ENCODE measurements at places on chromosomes 1 and 21.

- DNase-seq, result no peak
These were observed 163.3 kb downstream of the NRIP1 start for GRCh38 chr21:14901482-14901958.

DNA sequence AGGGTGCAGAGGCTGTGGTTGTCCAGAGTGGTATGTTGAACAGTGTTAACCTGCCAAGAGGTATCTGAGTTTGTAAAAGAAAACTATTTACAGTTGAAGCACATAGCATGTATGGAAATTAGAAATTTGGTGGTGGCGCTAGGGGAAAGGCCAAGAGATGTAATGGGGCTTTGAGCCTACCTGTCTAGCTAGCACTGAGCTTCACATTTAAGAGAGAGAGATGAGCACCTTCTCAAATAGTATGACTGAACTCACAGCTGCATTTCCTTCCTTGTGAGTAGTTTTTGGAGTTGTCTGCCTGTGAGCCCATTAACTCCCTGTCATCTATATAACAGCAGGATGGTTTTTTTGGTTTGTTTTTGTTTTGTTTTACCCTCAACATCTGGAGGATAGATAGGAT is 4.0 kb downstream of the CLIC4 start:
- no peak for DNase-seq

DNA sequence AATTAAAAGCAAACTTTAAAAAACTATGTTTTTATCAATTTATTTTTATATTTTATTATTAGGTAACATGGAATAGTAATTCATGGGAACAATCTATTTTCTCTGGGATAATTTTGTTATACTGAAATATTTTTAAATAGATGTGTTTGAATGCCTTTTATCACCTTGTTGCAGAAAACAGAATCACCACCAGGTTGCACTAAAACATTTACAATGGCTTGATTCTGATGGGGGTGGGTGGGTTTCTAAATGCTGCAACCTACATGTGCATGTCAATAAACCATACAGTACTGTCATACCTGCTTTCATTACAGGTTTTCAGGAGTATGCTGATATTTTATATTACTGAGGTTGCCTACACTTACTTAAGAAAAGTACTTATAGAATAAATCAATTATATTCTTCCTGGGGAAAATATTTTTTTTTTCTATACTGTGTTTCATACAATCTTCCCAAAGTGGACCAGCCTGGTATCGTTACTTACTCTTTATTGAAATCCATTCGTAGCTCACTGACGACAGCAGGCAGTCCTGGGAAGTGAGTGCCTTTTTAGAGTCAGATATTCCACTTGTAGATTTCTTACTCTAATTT is 132.8 kb downstream of the PTPRC start:
- DNase-seq, result no peak

DNA sequence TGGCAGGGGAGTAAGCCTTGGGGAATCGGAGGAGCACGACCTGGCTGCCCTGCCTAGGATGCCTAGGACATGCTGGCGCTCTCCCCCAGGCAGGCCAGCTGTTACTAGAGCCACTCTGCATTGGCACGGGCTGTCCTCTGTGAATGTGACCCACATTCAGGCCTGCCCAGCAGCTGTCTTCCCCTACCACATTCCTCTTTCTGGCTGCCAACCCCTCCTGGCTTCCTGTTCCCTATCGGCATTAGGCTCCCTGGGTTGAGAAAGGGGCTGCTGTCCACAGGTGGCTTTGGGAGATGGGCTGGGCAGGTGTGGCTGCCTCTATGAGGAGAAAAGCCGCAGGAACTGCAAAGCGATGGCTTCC is 2.3 kb upstream of the NFASC start:
- no peak for DNase-seq

- no peak for DNase-seq
These were observed 14.3 kb downstream of the NHLH2 start for GRCh38 chr1:115826628-115827027.

DNA sequence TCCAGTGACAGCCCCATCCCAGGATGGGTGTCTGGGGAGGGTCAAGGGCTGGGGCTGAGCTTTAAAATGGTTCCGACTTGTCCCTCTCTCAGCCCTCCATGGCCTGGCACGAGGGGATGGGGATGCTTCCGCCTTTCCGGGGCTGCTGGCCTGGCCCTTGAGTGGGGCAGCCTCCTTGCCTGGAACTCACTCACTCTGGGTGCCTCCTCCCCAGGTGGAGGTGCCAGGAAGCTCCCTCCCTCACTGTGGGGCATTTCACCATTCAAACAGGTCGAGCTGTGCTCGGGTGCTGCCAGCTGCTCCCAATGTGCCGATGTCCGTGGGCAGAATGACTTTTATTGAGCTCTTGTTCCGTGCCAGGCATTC is 24.2 kb downstream of the PCSK9 start:
- no peak for DNase-seq

DNA sequence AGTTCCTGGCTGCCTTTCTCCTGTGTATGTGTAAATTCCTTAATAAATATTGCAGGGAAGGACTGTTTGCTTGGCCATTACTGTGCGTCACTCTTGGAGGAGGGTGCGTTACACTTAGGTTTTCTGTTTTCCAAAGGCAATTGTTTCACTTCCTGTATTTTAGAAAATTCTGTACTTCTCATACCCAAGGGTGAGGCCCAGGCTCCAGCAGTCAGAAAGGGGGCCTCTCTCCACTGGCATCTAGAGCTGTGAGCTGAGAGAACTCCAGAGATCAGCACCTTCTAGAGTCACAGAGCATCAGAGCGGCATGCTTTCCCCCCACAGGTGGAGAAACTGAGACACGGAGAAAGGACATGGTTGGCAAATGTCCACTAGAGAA is 27.0 kb upstream of the ZFP69B start:
- DNase-seq, result no peak

- DNase-seq, result peak; percentile 47
These were observed at the start of gene RUNX1 for GRCh38 chr21:35048706-35049617. Gene RUNX1, minus strand, starts transcription at chr21:35049302.

- no peak for DNase-seq
These were observed 2164.2 kb downstream of the NCAM2 start for GRCh38 chr21:23162198-23162946.

DNA sequence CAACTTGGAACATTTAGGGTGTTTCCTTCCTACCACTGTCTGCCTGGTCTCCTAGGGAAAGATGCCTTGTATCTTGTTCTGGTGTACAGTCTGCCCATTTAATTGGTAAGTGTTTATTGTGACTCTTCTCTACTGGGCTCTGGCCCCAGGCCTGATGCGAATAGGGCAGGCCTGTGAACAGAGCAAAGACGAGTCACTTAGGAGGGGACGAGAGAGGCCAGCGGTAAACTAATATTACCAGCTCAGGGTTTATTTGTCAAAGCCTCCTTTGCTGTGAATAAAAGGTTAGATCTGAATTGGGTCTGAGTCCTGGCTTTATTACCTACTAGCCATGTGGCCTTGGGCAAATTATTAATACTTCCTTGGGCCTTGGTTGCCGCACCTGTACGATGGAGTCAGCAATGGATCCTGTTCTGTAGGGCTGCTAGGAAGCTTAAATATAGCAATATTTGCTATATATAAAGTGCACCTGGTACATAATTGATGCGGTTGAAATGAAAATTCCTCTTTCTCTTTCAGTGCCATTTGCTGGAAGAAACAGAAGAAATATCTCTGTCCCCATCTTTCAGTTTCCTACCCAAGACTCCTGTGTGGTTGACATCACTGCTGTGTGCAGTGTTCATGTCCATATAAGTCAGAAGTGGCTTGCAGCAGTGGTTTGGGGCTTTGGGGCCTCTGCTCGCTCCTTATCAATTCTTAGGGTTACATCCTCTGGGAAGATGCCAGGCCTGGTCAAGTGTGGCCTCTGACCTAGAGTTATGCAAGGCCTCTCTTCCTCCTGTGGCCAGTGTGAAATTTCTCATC is 32.4 kb downstream of the MAPKAPK2 start:
- DNase-seq, result no peak

- peak; percentile 24 for DNase-seq
These were observed 486 bp downstream of the NIPAL3 start for GRCh38 chr1:24415910-24416665.

GRCh38 chr1:220164116-220164515 is 70.2 kb downstream of the IARS2 start:
- no peak for DNase-seq

- no peak for DNase-seq
These were observed 138.4 kb upstream of the IPO9 start for GRCh38 chr1:201690528-201690927.

DNA sequence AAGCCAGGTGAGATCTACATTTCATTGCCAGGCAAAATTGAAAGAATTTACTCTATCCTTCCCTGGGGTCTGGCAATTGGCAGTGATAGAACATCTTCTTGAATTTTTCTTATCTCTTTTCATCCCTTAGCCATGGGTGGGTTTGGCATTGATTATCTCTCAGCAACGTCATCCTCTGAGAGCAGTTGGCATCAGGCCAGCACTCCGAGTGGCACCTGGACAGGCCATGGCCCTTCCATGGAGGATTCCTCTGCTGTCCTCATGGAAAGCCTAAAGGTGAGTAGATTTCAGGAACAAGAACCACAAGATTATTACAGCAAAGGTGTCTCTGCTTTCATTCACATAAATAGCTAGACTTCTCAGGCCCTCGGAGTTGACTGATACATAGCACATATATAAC is 39.3 kb downstream of the NCF2 start:
- peak; percentile 14 for DNase-seq

DNA sequence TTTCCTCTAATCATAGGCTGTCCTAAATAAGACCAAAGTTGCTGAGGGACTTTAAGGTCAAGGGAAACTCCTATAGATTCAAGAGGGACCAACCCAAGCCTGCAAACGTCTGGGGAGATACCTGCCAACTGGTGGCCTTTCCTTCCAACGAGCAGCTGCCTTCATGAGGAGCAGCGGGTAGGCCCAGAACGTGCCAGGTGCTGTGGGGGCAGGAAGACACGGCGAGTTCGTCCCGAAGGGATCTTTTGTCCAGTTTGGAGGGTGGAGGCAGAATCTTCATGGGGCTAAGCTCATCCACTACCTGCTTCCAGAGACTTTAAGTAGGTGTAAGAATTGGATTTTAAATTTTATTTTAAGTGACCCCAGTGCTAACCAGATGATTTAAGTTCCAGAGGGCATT is 26.0 kb upstream of the SLC26A9 start:
- no peak for DNase-seq

DNA sequence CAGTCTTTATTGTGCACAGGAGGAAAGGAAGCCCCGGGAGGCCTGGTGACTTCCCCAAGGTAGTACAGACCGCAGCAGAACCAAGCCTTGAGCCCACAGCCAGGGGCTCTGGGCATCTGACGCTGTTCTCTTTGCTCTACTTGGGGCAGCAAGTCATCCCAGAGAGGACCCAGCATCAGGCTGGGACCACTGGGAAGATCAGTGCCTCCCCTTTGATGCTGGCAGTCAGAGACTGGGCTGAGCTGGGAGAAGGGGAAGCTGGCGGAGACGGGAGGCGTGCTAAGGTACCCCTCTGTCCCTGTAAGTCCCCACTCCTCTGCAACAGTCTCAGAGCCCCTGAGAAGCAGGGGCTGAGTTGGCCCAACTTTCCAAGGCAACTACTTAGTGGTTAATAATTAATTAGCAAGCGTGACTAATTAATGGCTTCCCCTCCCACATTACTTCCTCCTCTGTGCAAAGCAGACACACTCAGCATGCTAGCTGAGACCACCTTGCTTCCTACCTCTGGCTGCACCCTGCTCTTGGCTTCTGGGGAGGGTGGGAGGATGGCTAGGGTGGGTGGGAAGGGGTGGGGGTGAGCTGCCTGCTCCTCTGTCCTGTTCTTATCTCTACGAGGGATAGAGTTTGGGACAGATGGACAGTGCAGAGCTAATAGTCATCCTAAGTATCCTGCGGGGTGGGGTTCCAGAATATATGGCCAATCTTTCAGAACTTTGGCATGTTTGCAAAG is 1.3 kb downstream of the INAVA start:
- DNase-seq, result no peak

DNA sequence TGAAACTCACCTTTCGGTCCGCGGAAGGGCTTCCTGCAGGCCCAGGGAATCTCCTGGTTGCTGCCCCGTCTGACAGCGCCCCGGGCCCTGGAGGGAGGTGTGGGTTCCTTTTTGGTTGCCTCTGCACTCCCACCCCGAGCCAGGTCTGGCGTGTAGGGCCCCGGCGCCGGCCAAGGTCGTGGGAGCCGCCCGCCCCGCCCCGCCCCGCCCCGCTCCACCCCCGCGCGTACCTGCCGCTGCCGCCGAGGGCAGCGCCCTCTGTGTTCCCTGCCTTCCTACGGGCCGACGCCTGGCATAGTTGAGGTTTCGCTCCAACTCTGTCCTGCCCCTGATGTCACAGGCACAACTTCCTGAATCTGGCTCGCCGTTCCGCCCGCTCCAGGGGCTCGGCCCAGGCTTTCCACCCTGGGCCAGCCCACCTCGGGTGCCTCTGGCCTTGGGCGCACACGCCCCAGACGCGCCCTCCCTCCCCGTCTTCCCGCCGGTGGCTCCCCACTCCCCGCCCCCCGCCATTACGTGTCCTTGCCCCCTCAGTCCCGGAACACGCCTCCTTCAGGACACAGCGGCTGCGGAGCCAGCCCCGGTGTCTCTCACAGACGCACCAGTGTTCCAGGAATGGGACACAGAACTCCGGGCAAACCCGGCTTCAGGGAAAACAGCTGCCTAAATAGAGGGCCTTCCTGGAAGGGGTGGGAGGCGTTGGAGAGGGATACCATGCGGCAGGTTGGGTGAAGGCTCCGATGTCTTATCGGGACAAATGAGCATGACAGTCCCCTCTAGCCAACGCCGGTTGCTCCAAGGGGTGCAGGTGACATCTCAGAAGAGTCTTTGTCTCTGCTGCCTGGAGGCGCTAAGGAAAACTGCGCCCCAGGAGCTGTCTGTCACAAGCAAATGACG is at the start of gene KIAA0040:
Gene KIAA0040 (minus strand): TSS at position 147 of the 897 bp plus-strand sequence. CDS start 31,763 bp downstream, outside the sequence.
- peak; percentile 53 for DNase-seq

DNA sequence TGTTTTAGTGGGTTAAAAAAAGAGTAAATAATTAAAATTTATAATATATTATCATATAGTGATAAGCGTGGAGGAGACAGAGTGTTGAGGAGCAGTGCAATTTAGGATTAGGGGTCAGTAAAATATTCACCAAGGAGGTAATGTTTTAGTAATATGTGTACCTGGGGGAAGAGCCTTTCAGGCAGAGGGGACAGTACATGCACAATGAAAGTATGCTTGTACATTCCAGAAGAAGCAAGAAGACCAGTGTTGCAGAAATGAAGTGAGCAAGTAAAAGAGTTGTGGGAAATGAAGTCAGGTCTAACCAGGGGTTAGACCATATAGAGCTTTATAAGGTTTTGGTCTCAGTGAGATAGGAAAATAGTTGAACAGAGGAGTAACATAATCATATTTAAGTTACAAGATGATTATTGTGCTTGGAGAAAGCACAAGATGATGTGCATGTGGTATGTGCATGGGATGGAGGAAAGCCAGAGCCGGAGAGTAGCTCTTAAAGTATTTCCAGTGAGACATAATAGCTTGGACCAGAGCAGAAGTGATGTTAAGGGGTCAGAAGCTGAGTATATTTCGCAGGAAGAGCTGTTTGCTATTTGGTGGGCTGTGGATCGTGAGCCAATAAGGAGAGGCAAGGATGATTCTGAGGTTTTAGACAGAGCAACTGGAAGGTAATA is 44.8 kb downstream of the SNX7 start:
- DNase-seq, result no peak

GRCh38 chr1:157562515-157562914 is 10.2 kb upstream of the FCRL5 start:
- DNase-seq, result no peak

- DNase-seq, result no peak
These were observed 69.9 kb downstream of the ITSN1 start for GRCh38 chr21:33712022-33712803.

- DNase-seq, result no peak
These were observed 38.1 kb upstream of the PTCH2 start for GRCh38 chr1:44881011-44881632.

Measured in hematopoietic multipotent progenitor cell treated with erythropoietin and hydrocortisone succinate and interleukin-3 and kit ligand, for 17 days (in vitro differentiated cells).